ENCODE measurements at places on chromosomes 7 and 10.

GRCh38 chr10:122082616-122083477 lies 93.9 kb downstream of the TACC2 start:
- DNase-seq, result no peak

- no peak for DNase-seq
Observed at GRCh38 chr7:37285706-37286453, 162.8 kb downstream of the ELMO1 start.

GRCh38 chr7:15490291-15490690 lies 71.5 kb downstream of the AGMO start:
- no peak for DNase-seq

DNA sequence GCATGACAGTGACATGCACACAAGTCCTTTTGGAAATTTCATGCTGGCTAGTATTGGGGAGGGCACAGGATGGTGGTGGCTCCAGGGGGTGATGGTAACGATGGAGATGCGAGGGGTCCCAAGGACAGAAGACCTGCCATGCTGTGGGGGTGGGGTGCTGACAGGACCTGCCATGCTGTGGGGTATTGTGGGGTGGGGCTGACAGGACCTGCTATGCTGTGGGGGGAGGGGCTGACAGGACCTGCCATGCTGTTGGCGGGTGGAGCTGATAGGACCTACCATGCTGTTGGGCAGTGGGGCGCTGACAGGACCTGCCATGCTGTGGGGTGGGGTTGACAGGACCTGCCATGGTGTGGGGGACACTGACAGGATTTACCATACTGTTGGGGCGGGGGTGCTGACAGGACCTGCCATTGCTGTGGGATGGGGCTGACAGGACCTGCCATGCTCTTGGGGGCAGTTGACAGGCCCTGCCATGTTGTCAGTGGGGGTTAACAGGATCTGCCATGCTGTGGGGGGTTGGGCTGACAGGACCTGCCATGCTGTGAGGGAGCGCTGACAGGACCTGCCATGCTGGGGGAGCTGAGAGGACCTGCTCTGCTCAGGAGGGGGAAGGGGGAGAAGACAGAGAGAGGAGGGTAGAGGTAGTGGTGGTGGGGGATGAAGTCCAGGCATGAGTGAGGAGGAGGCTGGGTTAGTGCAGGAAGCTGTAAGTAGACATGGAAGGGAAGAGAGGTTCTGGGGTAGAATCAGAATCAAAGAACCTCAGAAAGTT lies 36.2 kb upstream of the RET start:
- DNase-seq, result no peak

- DNase-seq, result peak; percentile 41
Observed at GRCh38 chr10:99329554-99330346, 594 bp downstream of the CNNM1 start.

- no peak for DNase-seq
Observed at GRCh38 chr10:7491949-7492659, 81.3 kb upstream of the SFMBT2 start.

GRCh38 chr7:129828989-129829736 lies 123.6 kb downstream of the UBE2H start:
- DNase-seq, result peak; percentile 69
